GOT3 (cell line): ENCODE measurements at places on chromosomes 2 and 18.

DNA sequence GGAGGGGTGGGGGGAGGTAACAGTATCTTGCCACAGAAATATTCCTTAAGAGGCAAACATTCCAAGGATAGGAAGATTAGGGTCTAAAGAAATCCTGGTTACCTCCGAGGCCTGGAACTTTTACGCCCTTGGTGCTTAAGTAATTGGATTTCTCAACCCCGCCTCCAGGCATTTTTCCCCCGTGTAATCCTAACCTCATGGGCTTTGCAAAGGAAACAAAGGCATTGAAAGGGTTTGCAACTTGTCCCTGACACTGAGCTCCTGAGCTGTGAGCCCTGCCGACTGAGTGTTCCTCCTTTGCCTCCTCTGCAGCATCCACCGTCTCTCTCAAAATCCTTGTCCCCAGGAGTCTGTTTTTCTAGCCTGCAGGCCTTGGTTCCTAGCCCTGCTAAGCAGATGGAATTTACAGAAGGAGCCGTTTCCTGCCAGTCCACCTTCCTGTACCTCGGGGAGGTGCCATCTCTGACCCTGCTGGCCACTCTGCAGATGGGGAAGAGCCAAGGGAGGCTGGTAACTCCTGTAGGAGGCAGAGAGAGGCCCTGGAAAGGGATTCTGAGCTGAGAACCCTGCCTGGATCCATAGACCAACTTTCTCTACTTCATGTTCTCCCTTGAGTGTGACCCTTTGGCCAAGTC is 24.2 kb downstream of the TET3 start:
- no peak for DNase-seq

DNA sequence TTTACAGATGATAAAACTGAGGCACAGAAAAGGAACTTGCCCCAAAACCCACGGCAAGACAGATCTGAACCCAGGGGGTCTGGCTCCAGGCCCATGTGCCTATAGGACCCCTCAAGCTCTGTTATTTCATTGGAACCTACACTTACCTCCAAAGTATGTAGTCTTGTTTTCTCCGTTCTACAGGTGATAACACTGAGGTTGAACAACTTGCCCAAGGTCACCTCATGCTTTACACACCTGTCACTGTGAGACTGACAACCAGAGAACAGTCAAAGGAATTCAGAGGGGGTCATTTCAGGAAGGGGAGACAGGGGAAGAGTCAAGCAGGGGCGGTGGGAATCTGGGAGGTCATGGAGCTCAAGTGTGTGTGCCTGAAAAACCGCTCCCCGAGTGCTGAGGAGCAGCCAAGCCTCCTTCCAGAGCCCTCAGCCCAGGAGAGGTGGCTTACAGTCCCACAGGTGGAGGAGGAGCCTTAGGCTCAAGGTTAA is 47.7 kb downstream of the SERTAD2 start:
- DNase-seq, result no peak

GRCh38 chr2:15363734-15364133 is 197.4 kb downstream of the NBAS start:
- no peak for DNase-seq

GRCh38 chr2:45777996-45778719 is 126.7 kb downstream of the PRKCE start:
- no peak for DNase-seq

GRCh38 chr2:145416640-145417039 is 896.7 kb upstream of the ZEB2 start:
- no peak for DNase-seq

- no peak for DNase-seq
Measured at GRCh38 chr2:153510996-153511395, 32.4 kb upstream of the RPRM start.

GRCh38 chr2:98280376-98281102 is 65.7 kb upstream of the CNGA3 start:
- DNase-seq, result no peak

DNA sequence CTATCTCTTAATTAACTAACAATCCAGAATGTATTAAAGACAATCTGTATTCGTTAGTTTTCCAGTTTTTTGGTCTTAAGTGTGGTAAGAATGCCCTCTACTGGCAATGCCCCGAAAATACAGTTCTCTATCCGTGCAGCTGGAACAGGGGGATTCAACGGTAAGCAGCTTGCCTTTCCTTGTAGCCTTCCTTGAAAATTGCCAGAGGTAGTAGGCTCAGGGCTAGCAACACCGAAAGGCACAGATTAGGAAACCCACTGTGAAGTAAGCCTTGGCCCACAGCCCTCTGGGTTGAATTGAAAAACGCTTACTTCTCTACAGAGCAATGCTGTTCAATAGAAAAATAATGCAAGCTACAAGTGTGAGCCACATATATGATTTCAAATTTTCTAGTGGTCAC is 17.1 kb upstream of the VPS4B start:
- no peak for DNase-seq

GRCh38 chr2:192675681-192676080 is 480.9 kb upstream of the TMEFF2 start:
- DNase-seq, result no peak

GRCh38 chr2:207662203-207662602 is 37.0 kb upstream of the METTL21A start:
- no peak for DNase-seq
